NB4 (cell line): ENCODE measurements at places on chromosomes 7 and 10.

DNA sequence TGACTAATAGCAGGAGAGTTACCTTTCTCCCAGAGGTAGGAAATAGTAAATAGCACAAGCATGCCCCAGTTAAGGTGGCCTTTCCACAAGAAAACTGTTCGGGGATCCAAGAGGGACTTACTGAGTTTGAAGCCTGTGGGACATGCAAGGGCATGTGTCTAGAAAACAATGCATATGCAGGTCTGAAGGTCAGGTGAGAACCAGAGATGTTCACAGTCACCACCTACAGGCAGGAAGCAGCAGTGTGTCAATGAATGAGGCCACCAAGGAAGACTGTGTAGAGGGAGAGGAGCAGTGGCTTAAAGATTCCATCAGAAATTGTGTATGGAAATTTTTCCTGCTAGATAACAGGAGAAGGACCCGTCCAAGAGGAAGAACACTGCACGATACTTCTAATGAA is 66.0 kb downstream of the CALD1 start:
- no peak for DNase-seq

GRCh38 chr10:14486777-14487487 is 156.2 kb upstream of the FRMD4A start:
- DNase-seq: no peak

- DNase-seq: no peak
Observed at GRCh38 chr7:148912758-148913541, 28.9 kb upstream of the EZH2 start.

DNA sequence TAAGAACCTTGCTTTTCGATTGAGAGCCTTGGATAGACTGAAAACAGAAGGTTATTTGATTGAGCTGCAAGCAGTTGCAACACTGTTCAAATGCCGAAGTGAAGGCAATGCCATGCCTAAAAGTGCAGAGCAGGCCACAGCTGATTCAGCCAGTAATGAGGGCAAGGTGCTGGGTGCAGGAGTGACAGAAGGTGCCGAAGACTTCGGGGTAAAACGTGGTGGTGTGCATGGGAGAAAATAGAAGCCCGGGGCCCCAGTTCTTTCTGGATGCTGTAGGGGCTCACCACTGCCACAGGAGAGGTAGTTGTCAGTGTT is 43.6 kb upstream of the GATAD1 start:
- peak; percentile 19 for DNase-seq

DNA sequence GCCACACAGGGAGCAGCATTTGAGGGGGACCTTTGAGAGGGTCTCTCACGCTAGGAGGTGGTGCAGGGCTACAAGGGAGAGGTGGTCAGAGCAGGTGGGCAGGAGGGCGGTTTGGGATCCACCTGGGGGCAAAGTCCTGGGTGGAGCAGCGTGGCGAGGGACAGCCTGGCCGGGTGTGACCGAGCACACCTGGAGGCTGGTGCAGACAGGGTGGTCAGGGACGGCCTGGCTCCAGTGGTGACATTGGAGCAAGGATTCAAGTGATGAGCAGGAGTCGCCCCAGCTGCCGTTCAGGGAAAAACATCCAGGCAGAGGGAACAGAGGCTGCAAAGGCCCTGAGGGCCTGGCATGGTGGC is 36.0 kb downstream of the CLIP2 start:
- DNase-seq: no peak

DNA sequence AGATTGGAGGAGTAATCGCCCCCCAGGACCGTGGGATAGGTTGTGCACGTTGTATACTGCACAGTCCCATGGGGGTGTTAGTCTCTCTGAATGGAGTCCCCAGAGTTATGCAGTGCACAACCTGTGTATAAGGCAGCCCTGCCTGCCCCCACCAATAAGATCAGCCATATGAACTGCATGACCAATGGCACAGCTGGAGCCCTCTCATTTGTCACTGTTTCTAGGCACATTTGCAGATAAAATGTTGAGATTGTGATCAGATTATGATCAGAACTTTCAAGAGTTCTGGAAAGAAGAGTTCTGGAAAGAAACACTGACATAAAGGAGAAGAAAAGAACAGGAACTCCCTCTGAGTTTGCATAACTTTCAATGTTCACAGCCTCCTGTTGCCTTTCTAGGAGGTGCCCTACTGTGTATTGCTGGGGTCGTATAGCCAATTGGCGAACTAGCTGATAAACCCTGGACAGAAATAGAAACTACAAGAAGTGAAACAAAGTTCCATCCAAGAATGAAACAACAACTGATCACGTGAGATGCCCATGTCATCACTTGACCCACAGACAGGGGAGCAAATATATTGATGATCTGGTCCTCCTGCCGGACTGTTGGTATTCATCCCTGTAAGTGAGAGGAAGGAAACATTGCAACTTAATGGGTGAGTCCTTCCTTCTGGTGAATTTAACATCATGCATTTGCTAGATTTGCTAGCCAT is 49.6 kb upstream of the TOMM7 start:
- peak; percentile 34 for DNase-seq

- no peak for DNase-seq
Observed at GRCh38 chr10:22761569-22762220, 47.3 kb upstream of the PIP4K2A start.

- no peak for DNase-seq
Observed at GRCh38 chr10:28463141-28463540, 69.8 kb upstream of the WAC start.

GRCh38 chr10:45144326-45145070 is 143.8 kb downstream of the ZNF22 start:
- peak; percentile 65 for DNase-seq

DNA sequence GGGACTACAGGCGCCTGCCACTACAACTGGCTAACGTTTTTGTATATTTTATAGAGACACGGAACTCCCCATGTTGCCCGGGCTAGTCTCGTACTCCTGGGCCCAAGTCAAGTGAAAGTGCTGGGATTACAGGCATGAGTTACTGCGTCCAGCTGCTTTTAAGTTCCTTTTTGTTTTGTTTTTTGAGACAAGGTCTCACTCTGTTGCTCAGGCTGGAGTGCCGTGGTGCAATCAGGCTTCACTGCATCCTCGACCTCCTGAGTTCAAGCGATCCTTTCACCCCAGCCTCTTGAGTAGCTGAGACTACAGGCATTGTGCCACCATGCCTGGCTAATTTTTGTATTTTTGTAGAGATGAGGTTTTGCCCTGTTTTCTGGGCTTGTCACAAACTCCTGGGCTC is 155.0 kb downstream of the GALNT17 start:
- no peak for DNase-seq

GRCh38 chr10:76034353-76035205 is 603.2 kb downstream of the LRMDA start:
- DNase-seq: no peak
